SIG-M5 (cell line): ENCODE measurements at places on chromosomes 2 and 18.

- no peak for DNase-seq
These were observed 316 bp downstream of the FKBP7 start for GRCh38 chr2:178478130-178478438.

DNA sequence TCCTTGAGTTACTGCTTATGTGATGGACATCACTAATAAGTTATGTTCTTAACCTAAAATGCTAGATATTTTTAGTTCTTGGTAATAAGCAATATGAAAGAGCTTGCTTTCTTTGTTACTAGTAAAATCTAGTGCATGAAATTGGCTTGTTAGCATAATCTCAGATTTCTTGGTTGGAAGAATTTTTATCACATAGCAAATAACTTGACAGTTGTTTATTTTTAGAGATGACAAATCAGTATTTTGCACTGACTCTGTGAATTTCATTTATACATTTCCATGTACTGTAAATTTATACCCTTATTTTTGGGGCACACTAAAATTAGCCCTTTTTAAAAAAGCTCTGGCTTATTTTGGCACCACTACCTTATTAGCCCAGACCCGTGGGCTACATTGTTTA is 45.6 kb downstream of the LCLAT1 start:
- DNase-seq = no peak

DNA sequence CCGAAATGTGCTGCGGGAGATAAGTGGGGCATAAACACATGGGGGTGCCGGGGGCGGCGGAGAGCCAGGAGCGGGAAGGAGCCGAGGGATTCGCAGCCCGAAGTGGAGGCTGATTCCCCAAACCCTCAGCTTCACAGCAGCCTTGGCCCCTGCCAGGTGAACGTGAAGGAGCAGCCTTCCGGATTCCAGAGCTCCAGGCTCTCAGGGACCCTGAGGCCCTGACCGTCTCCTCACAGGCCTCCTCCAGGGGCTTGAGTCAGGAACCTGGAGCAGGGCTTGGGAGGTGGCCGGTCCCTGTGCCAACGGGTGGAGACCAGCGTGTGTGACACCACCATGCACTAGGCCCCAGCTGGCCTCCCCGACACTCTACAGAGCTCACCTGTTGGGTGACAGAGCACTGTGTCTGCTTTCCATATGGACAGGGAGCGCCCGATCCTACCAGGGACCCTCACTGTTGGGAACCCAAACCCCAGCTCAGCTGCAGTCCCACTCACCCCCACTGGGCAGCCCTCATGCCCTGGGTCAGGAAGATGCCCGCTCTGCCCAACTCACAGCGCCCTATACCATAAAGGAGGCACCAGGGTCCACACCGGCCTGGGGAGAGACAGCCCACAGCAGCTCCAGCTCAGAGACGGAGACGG is 117.6 kb upstream of the OTOS start:
- no peak for DNase-seq

GRCh38 chr2:48883661-48884060 is 128.1 kb upstream of the LHCGR start:
- DNase-seq = no peak

- DNase-seq = no peak
These were observed 1.4 kb upstream of the SLC23A3 start for GRCh38 chr2:219171231-219171651.

DNA sequence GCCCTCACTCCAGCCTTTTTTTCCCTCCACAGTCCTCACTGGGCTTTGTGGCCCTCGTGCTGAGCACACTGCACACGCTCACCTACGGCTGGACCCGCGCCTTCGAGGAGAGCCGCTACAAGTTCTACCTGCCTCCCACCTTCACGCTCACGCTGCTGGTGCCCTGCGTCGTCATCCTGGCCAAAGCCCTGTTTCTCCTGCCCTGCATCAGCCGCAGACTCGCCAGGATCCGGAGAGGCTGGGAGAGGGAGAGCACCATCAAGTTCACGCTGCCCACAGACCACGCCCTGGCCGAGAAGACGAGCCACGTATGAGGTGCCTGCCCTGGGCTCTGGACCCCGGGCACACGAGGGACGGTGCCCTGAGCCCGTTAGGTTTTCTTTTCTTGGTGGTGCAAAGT is 39.4 kb downstream of the STEAP3 start:
- DNase-seq = no peak

GRCh38 chr2:239685965-239686364 is 285.1 kb upstream of the HDAC4 start:
- DNase-seq = no peak

DNA sequence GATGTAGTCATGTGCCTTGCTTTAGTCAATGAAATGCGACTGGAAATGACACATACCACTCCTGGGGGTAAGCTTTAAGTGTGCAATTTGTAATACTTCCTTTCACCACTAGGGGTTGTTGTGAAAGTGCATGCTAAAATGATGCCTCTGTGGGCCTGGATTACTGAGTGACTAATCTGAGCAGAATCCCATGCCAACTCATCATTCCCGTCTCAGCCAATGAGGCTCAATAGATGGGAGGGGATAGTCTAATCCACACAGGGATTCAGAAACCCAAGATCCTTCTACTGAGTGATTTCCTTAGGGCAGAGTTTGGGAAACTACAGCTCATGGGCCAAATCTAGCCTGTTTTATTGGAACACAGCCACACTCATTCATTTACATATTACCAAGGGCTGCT is 54.0 kb downstream of the HRH4 start:
- no peak for DNase-seq

GRCh38 chr18:53796040-53796729 is 428.3 kb downstream of the MBD2 start:
- no peak for DNase-seq

- no peak for DNase-seq
These were observed 808 bp downstream of the ATP5MC3 start for GRCh38 chr2:175180701-175181103.

GRCh38 chr2:27591745-27592144 is 8.9 kb downstream of the ZNF512 start:
- no peak for DNase-seq

DNA sequence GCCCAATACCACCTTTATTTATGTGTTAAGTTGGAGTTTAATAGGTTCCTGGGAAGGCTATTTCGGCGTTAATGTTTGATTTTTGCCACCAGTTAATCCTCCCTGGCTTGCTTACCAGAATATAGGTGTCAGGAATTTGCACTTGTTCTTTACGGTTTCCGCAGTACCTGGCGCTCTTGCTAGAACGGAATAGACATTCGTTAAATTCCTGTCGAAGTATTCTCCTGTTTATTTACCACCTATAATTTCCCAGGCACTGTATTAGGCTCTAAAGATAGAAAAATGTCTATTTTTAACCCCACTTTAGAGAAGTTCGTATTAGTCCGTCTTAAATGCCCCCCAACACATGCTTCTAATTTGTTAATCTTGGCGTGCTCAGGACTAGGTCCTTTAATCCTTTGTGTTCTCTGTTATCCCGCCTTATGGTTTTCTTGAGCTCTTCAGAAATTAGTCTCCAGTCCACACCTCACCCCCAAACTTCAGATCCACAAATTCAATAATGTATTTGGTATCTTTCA is 575 bp downstream of the CCDC150 start:
- DNase-seq = no peak

DNA sequence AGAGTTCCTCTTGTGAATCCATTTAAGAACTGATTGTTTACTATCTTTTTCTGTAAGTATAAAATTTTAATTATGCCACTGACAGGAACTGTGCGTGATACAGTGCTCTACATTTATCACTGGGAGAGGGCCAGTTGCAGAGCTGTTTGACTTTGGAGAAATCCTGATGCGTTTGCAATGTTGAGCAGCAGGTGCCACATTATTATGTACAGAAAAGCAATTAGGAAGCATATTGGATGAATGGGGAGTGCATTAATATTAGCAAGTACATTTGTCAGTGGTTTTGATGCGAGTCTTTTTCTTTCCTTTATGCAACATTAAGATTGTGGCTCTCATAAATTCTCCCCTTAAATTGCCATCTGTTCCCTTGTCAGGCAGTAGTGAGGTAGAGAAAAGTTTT is 302.3 kb upstream of the FANCL start:
- DNase-seq = no peak

- no peak for DNase-seq
These were observed 377.6 kb upstream of the NETO1 start for GRCh38 chr18:73245345-73245744.

DNA sequence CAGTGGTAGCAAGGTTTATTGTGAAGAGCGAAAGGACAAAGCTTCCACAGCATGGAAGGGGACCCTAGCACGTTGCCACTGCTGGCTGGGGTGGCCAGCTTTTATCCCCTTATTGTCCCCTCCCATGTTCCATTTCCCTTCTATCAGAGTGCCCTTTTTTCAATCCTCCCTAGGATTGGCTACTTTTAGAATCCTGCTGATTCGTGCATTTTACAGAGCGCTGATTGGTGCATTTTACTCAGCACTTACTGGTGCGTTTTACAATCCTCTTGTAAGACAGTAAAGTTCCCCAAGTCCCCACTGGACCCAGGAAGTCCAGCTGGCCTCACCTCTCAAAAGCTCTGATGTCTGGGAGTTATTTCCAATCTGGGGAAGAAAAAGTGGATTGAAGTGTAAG is 90.1 kb downstream of the CD8B2 start:
- no peak for DNase-seq

GRCh38 chr2:23077596-23077995 is 307.4 kb upstream of the KLHL29 start:
- no peak for DNase-seq

- no peak for DNase-seq
These were observed 512.4 kb upstream of the ID2 start for GRCh38 chr2:8169443-8169842.

GRCh38 chr2:198315791-198316630 is 511.6 kb downstream of the PLCL1 start:
- no peak for DNase-seq

DNA sequence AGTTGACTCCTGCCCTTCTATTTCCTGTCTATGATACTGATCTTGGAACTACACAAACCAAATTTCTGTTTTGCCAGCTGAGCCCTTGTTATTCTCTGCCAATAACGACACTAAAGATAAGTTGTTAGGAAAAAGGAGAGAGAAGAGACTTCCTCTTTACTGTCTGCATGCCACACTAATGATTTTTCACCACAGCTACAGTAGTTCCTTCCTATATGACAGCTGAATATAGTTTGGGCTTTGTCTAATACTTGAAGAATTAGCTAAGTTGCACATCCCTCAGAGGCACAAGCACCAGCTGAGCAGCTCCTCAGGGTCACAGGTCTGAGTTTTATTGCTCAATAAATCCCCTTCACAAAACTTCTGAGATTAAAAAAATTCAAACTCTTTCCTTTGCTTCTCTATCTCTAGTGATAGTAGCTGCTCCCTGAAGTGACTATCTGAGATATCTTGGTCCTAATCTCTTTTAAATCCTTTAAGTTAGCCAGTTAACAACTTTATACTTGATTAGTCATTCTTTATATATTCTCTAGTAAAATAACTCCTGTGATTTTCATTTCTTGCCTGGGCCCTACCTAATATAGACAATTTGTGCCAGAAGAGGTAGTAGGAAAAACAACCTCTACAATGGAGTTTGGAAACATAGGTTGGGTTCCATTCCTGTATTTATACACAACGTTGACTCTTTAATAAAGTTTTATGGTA is 253.0 kb upstream of the CNTNAP5 start:
- no peak for DNase-seq

DNA sequence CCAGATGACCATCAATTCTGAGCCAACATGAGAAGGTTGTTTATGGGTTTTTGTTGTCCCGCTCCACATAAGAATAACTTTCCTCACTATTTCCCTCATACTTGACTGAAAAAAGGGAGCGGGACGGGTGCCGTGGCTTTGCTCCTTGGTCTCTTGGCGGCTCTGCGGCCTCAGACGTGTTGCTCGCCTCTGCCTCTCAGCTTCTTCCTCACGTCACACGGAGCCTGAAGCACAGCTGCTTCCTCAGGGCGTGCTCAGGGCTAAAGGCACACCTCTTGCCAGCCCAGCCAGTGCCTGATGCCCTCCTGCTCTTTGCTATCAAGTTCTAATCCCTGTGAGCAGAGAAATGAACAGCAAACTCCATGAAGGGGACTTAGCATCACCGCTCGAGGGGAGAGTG is 17.9 kb upstream of the ID2 start:
- no peak for DNase-seq

DNA sequence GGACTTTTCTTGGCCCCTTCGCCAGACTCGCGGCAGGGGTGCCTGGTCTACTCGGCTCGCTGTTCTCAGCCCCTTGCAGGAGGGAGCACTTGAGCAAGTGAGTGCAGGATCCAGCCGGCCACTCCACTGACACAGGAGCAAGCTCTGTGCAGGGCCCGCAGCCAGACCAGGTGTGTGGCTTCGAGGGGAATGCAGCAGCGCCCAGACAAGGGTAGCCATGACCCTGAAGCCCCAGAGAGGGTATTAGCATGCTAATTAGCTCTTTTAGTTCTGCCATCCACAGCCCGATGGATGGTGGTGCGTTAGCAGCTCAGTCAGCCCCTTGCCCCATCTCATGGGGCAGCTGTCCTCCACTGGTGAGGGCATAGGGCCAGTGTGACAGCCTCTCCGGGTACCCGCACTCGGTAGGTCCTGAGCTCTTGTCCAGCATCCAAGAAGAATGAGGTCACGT is 103.2 kb upstream of the HS6ST1 start:
- DNase-seq = no peak

DNA sequence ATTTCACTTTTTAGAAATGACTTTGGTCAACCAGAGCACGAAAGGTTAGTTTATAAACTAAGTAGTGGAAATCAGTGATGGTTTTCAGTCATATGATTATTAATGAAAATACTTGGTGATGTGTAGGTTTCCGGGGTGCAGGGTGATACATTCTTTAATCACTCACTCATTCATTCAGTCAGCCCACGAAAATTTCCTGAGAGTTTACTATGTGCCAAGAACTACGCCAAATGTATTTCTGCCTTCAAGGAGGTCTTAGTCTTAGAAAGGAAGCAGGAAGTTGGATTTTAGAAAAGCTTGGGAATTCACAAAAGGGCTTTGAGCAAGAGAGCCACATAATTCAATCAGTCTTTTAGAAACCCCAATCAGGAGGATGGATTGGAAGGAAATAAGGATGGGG is 543.6 kb downstream of the PLCL1 start:
- no peak for DNase-seq

DNA sequence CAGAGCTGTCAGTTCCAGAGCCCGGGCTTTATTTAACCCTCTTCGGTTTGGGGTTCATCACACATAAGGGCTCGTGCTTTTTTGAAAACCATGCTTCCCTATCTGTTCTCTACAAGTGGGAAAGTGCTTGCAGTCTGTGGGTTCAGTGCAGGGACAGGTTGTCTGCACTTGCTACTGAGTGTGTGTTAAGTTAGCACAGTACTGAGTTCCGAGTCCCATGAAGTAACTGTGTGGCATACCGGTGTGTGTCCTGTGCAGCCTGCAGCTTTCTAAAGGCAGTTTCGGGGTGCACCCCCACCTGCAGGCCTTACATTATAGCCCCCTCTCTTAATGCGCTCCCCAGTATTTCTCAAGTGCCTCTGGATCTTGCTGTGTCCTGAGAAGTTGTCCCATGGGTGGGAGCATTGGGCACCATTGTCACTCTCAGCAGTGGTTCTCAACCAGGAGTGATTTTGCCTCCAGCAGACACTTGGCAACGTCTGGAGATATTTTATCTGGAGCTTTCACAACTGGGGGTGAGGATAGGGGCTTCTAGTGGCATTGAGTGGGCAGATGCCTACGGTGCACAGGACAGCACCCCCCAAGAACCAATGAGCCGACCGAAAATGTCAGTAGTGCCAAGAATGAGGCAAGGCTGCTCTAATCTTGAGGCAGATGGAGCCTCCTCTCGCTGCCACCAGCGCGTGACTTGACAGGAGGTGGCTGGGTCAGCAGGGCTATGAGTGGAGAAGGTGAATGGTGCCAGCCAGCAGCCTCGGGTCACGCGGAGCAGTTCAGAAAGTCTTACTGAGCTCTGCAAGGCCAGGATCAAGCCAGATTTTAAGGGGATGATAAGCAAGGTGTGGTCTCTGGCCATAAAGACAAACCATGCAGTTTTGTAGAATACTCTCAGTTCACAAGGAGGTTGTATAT is 152.2 kb downstream of the SMAD7 start:
- DNase-seq = no peak
